Activated CD4-positive, CD25-positive, alpha-beta regulatory T cell treated with anti-CD3 and anti-CD28 coated beads, Interleukin-2, amount 50 U/mL, for 72 hours (primary cell): ENCODE measurements at places on chromosomes 2 and 18.

DNA sequence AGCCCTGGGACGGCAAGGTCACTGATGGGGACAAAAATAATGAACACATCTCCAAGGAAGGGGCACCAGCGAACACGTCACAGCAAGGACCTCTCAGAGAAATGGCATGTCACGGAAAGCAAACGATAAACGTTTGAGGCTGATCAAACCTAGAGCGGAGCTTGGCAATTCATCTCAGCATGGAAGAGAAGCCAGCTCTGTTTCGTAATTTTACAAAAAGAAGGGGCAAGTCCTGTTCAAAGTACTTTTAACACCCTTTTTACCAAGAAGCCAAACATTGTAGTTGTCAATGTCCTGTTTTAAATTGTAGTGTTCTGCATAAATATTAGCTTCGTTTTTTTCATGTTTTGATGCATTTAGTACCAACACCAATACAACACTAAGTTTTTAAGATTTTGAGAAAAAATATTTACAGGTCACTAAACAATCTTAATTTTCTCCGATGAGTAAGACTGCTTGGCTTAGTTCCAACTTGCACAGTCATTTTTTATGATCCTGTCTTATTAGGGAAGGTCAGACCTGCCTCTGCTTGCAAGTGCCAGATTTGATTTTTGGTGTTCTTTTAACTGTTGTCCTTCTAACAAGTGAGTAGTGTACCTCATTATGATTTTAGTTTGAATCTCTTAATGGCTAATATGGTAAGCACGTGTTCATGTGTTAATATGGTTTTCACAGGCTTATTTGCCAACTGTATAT, 818.5 kb upstream of the SALL3 start:
- DNase-seq = no peak

GRCh38 chr2:37168217-37168981, 11.6 kb upstream of the EIF2AK2 start:
- no peak for DNase-seq

GRCh38 chr2:95165030-95165370, 609 bp upstream of the ZNF2 start:
- DNase-seq = no peak

DNA sequence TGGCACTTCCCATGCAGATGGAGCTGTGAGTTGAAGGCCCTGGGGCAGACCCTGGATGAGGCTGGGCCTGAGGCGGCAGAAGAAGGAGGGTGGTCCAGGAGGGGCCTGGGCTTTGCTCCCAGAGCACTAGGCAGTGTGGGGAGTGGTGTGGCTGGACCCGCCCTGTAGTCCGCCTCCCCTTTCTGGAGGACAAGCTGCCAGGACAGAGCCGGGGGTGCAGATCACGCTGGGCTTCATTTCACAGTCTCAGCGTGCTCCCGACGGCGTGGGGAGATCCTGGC, 49.8 kb downstream of the PTGR3 start:
- no peak for DNase-seq
